AG10803 (cell line): ENCODE measurements at places on chromosomes 4 and X.

- DNase-seq = no peak
Measured at GRCh38 chr4:110955748-110956147, 332.9 kb upstream of the PITX2 start.

GRCh38 chr4:150348079-150348478, 233.9 kb upstream of the MAB21L2 start:
- peak; percentile 29 for DNase-seq

DNA sequence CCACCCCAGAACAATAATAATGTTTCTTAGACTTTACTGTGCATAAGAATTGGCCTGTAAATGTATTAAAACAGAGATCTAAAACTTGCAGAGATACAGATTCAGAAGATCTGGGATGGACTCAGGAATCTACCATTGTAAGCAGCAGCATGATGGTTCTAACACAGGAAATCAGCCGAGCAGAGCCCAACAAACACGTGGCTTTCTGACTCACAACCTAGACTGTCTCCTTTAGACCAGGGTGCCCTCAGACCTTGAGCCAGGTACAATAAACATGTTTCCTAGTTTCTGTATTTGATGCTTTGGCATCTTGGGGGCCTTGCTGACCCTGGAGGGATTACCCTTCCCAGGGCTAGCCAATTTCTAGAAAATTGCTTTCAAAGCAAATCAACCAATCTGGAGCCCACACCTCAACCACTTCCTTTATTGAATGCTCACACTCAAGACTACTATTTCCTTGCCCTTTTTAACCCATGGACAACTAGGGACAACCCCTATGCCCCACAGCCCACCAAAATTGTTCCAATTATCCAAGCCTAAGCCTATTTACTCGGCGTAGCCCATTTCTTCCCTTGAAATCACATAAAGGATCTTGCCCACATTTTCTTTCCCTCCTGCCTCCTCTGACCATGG, 80.5 kb downstream of the TBC1D9 start:
- DNase-seq = no peak

DNA sequence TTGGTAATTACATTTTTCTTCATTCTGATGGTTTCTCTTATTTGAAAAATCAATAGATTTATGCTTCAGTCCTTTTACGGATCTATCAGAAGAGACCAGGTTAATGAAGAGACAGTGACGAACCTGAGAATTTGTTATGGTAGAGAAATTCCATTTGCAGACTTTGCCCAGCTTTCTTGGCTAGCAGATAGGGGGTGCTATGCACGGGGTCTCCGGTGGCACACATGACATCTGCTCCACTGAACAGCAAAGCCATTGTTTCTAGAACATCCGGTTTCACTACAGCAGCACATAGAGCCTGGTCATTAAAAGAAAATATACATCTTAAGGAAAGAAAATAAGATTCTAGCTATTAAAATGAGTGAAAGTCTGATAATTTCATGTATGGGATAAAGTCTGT, 85.1 kb downstream of the ARAP2 start:
- DNase-seq = no peak

DNA sequence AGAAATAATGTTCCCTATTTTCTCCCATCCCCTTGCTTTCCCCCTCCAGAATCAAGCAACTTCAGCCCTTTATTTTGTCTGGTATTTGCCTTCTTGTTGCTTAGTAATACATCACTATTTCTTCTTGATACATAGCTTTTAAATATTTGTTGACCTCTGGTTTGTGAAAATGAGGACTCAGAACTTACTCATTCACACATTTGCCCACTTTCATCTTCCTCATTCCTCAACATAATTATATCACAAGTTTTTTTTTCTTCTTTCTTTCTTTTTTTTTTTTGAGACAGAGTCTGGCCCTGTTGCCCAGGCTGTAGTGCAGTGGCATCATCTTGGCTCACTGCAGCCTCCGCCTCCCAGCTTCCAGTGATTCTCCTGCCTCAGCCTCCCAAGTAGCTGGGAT, 28.9 kb upstream of the NDUFC1 start:
- DNase-seq = peak; percentile 57

- no peak for DNase-seq
Measured at GRCh38 chrX:136666088-136666487, 18.1 kb downstream of the CD40LG start.

DNA sequence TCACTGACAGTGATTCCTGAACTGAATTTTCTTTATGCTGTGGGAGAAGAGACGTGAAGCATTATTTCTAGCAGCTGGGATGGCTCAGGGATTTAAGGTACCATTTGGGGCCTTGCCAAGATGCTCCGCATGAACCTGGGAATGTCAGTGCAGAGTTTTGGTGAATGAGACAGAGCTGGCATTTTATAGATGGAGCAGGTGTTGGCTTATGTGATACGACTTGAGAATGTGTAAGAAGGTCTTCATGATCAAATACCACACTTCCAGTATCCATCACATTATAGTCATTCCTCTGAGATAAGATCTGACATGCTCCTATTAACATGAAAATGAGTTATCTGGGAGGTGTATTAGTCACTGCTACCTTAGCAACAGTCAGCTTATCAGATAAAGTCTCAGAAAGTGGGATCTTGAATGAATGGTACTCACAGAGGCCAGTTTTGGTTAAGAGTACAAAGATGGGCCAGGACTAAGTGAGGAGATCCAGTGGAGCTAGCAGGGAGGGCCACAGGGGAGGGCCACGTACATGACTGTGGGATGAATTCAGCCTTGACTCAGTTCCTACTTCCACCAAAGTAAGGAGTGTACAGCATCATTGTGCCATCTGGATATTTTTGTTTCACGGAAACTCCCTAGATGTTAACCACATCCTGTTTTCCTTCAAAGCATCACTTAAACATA, 116.7 kb downstream of the SPCS3 start:
- peak; percentile 78 for DNase-seq
